ENCODE measurements at places on chromosomes 7 and 10. TPM values are rescaled to one million over a fixed set of nuclear protein-coding genes. Genes with fewer than 3 reads are reported as not detected.

The DYNC1I1 gene
- total RNA-seq: 15.7 TPM

The DNTT gene
- total RNA-seq: not detected

The ATP6V0A4 gene
- total RNA-seq: not detected

The IKZF1 gene
- total RNA-seq: 0.42 TPM

The CCDC7 gene
- total RNA-seq: 12.2 TPM

The UCN3 gene
- not detected for total RNA-seq

The THSD7A gene
- 11.4 TPM for total RNA-seq

DNA sequence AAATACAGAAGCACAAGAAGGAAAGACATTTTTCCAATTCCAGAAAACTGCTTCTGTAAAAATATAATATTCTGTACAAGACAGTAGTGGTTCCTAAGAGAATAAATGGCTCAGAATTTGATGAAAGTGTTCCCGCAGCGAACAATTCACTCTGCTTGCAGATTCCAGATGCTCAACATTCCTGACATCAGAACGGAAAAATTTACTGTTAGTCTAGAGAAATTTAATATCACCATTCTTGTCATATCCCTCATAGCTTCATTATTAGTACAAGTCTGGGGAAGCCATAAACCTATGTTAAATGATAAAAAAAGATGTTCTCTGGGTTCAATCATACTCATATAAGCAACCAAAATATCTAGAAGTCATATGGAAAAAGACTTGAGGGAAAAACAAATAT is 83.6 kb downstream of the MPP7 start:
- no peak for ATAC-seq

DNA sequence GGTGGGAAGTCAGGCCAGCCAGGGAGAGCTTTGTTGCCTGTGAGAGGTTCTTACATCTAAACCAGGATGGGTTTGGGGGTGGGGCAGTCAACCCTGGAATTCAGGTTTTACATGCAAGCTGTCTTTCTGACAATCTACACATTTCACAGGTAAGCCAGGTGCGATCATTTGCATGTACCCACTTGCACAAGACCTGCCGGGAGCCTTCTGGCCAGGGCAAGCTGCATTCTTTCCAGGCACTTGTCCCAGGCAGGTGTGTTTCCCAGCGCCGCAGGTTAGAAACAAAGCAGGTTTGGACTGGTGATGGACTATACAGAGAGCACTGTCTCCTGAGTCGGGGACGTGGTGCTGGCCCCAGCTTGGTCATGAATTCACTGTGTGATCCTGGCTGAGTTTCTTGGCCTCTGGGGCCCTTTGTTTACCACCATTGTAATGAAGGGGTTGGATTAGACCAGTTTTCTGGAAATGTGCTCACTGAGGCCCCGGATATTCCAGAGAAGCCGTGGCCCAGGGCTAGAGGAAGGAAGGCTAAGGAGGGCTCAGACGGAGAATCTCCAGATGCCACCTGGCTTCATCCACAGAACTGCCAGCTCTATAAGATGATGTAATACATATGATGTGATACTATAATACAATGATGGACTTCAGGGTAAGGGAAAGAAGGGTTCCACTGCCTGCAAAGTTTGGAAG is 205.2 kb upstream of the SVIL start:
- no peak for ATAC-seq

DNA sequence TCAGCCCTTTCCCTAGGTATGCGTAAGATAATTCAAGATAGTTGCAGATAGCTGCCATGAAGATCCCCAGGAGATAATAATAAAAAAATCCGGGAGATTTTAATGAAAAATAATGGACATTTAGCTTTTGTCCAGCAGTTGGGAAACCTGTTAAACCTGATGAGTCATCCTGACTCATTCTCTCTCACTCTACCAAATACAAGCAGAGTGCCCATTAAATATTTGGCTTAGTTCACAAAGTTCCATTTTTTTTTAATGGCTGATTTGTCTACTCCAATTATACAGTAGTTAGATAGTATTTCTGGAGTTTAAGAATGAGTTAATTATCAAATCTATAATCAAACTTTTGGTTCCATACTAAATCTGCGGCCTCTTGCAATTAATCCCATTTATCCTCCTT is 2.1 kb upstream of the SHTN1 start:
- ATAC-seq: no peak

- no peak for ATAC-seq
These were observed 323.0 kb upstream of the AOAH start for GRCh38 chr7:37047260-37047659.

GRCh38 chr10:61964949-61965702 is 63.6 kb downstream of the ARID5B start:
- no peak for ATAC-seq

DNA sequence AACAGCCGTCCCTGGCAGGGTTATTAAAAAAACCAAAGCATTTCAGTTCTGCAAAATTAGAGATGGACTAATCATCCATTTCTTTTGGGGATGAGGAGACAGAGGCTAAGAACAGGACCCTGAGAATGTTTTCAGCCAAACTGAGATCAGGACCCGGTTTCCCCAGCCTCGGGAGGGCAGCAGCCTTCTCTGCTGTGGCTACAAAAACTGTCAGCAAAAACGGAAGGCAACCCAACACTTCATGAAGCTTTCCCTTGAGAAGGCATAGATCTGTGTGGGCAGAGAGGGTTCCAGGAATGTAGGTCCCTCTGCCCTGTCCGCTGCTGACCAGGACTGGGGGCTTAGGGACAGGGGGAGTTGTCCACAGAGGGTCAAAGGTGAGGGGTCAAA is 313.5 kb downstream of the TCERG1L start:
- no peak for ATAC-seq
